ENCODE measurements at places on chromosomes 16 and 17.

GRCh38 chr17:76208120-76208519 lies 32.2 kb downstream of the RNF157 start:
- DNase-seq = no peak

GRCh38 chr17:42519546-42520491 lies 16.2 kb upstream of the NAGLU start:
- no peak for DNase-seq

- DNase-seq = no peak
Measured at GRCh38 chr16:57600048-57600835, 28.2 kb upstream of the ADGRG1 start.

DNA sequence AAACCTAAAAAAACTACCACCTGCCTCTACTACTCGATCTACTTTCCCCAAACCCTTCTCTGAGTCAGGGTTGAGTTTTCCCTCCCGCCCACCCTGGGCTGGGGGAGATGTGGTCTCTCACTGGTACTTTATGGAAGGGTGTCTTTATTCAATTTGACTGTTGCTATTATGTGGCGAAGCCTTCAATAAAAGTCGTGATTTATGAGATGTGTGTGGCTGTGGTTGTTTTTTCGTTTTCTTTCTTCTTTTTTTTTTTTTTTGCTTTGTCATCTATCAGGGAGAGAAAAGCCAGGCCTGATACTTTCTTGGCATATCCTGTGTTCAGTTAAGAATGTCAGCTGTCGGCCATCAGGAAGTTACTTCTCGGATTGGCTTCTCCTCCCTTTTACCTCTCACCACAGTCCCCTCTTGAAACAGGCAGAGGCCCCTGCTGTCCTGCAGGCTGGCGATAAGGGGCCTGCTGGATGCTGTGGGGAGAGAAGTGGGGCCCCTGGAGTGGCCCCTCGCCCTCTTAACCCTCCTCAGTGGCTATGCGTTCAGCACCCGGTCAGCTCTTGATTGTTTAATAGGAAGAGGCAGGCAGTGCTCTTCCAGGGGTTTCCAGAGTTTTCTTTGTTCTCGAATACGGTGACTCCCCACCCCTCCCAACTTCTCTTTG lies 123.0 kb downstream of the MSI2 start:
- no peak for DNase-seq

GRCh38 chr16:47511882-47512281 lies 50.8 kb downstream of the PHKB start:
- DNase-seq = no peak

DNA sequence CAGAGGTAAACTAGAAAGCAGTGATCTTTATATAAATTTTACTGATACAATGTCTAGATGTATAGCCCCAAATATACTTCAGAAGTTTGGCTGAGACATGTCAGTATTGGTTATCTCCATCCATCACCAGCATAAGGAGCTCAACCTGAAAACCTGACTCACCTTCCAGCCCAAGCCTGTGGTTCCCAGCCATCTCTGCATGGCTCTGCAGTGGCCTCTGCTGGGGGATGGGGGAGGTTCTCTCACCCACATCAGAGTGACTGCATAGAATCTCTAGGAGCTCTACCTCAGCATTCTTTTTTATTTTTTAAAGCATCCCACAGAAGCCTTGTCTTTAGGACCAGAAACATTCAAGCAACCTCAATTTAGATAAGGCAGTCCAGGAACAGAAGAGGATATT lies 27.3 kb downstream of the USP7 start:
- DNase-seq = peak; percentile 52

- no peak for DNase-seq
Measured at GRCh38 chr17:1644493-1645206, 882 bp downstream of the SCARF1 start.

All from effector memory CD4-positive, alpha-beta T cell (primary cell).